ENCODE measurements at places on chromosomes 11 and 22.

DNA sequence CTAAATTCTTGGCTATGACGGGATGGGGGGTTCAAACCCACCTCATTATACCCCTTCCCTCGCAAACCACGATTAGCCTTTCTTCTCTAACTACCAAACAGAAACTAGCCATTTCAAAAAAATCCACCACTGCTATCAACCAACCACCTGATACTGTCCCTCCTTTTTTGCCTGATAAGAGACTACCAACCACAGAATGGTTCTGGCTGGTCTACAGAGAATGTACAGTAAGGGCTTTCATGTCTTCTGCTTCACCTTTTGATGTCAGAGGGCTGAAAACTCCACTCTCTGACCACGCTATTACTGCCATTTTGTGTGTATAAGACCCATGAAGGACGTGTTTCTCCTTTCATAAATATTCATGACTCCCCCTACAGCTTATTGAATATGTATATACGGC lies 19.1 kb downstream of the RIC3 start:
- no peak for DNase-seq

GRCh38 chr11:2771758-2772466 lies 72.1 kb upstream of the KCNQ1OT1 start:
- no peak for DNase-seq

DNA sequence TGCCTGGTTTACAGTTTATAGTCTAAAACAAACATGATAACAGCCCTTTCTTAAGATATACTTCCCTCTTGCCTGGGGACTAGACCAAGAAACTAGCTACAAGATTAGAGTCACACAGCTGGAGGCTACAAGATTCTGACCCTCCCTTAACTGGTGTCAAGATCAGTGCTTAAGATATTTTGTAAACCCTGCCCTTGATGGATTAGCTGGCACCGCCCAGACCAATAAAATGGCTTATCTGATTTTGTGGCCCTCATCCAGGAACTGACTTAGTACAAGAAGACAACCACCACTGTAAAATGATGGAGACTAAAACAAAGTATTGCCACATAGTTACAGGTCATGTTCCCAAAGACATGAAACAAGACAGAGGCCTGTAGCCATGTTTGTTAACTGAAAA lies 53.4 kb downstream of the FAM181B start:
- DNase-seq, result no peak

DNA sequence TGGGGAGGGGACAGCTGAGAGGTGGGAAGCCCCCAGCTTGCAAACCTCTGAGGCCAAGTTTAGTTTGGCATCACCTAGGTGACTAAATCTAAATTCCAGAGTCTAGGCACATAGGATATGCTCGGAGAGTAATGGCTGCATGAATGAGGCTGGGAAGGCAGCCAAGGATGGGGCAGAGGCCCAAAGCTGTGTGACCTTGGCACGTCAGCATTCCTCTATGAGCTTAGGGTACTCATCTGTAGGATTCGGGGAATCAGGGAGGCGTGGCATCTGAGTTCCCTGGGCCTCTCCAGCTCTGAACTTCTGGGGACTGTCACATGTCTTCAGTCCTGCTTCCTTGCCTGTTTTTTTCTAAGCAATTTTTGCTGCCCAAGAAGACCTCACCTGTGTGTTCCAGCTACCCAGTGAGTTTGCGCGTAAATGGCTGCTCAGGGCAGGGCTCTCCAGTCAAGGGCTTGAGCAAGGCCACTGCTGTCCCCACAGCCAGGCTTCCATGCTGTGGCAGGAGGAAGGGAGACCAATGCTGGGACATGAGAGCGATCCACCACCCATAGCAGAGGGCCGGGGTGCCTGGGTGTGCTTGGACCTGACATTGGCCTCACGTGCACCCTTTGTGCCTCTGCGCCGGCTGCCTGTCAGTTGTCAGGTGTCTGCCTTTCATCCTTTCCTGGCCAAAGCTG lies 13.9 kb downstream of the DAGLA start:
- DNase-seq, result no peak

GRCh38 chr11:34794696-34795095 lies 121.5 kb downstream of the APIP start:
- no peak for DNase-seq

GRCh38 chr11:113908098-113908497 lies 3.5 kb downstream of the HTR3B start:
- no peak for DNase-seq

- DNase-seq, result no peak
Observed at GRCh38 chr22:37431801-37432707, 4.8 kb upstream of the ELFN2 start.

GRCh38 chr22:49046546-49047361 lies 780.9 kb downstream of the BRD1 start:
- DNase-seq, result no peak

GRCh38 chr11:122727101-122727929 lies 71.8 kb downstream of the UBASH3B start:
- DNase-seq, result no peak

DNA sequence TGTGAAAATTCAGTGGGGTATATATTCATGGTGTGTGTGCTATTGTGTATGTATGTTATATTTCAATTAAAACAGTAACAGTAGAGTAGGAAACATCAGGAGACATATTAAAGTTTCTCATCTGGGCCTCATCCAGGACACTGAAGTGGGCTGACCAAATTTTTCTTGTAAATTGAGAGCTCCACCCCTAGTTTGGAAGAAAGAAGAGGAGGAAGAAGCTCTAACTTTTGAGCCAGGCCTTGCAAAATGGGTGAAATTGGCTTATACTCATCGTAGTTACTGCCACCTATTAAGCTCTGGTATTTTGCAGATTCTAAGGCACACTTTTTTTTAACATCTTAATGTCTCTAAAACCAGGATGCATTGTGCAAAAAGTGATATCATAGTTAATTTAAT lies 33.7 kb downstream of the TSPAN18 start:
- DNase-seq, result no peak

GRCh38 chr11:31089117-31089516 lies 280.4 kb downstream of the DCDC1 start:
- DNase-seq, result no peak

GRCh38 chr11:13692172-13692571 lies 23.7 kb downstream of the FAR1 start:
- DNase-seq, result no peak

- DNase-seq, result no peak
Observed at GRCh38 chr22:39384750-39385480, 14.7 kb upstream of the TAB1 start.

- no peak for DNase-seq
Observed at GRCh38 chr11:92240916-92241315, 16.3 kb downstream of the FAT3 start.

GRCh38 chr11:130677486-130678153 lies 229.2 kb downstream of the ADAMTS15 start:
- no peak for DNase-seq

DNA sequence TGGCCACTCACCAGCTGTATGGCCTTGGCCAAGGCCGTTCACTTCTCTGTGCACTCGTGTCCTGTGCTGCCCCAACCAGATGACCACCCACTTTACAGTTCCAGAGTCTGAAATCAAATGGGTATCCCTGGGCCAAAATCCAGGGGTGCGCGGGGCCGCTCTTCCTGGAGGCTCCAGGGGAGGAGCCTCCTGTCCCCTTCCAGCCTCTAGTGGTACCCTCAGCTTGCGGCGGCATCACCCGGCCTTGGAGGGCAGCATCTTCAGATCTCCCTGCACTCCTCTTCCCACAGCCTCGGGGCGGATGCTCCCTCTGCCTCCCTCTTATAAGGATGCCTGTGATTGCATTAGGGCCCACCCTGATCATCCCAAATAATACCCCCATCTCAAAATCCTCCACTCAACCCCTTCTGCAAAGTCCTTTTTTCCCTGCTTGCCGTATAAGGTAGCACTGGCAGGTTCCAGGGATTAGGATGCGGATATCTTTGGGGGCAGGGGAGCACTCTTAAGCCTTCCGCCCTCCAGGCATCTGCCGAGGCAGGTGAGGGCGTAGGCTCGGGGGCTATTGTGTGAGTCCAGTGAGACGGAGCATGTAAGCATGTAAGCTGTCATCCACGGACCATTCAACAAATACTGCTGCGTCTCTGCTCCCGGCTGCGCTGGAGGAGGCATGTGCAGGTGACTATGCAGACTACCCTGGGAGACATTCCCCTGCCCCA lies 24.4 kb upstream of the SHISAL1 start:
- DNase-seq, result no peak

DNA sequence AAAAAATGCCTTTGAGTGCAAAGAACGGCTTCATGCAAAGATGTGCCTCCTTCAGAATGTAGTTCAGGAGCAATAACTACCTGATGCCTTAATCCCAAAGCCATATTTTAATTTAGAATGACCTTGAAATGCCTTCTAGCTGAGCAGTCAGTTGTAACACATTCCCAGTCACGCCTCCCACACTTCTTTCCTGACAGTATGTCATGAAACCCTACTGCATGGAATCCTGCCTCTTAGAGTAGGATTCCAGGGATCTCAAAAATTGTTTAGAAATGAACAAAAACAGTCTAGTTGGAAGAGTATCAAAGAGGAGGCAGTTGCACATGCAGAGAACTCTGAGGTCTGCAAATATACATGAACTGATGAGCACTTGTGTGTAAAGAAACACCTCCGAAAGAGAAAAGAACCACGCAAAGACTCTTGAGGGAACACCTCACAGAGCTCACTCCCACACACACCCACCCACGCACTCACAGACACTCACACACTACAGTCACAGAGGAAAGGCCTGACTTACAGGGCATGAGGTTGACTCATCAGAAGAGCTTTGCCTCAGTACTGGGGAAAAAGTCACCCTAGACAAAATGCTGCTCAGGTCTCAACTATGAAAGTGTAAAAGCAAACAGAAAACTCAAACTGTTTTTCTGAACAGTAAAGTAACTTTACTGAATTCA lies 77.4 kb downstream of the GGTLC2 start:
- no peak for DNase-seq

GRCh38 chr11:117210620-117211019 lies 11.4 kb downstream of the TAGLN start:
- no peak for DNase-seq

DNA sequence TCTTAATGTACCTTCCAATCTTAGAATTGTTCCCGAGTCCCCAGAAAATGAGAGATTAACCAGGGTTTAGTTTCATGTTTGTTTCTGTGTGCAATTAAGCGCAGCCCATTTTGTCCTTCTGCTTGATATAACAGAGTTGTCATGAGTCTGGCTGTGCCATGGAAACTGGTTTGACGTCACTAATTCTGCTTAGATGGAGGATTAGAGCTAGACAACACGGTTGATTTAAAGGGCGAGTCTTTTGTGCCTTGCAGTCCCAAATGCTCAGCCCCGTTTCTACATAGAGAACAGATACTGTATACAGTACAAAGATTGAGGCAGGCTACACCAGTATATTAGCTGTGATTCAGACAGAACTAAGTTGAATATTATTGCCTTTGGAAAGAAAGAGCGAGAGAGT lies 45.5 kb upstream of the ALKBH3 start:
- no peak for DNase-seq

- no peak for DNase-seq
Observed at GRCh38 chr11:28735511-28735910, 627.3 kb downstream of the METTL15 start.

DNA sequence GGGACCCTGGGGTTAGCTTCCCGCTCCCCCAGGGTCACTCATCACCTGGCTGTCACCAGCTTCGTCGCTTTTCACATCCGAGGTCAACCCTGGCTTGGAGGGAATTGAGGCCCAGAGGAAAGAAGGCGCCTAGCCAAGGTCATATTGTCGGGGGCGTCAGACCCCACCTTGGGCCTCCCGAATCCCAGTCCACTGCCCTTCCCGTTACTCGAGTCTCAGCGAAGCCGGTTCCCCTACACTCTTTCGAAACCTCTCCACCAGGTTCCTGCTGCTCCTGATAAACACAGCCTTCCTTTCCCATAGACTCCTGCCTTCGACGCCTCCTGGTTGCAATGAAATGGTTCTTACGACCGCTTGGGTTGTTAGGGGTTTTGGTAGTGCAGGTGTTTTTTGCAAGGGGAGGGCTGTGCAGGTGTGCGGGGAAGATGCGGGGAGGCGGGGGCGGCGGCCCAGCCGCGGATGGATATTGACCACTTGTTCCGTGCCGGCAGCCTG lies 642 bp downstream of the NAA40 start:
- DNase-seq, result no peak

DNA sequence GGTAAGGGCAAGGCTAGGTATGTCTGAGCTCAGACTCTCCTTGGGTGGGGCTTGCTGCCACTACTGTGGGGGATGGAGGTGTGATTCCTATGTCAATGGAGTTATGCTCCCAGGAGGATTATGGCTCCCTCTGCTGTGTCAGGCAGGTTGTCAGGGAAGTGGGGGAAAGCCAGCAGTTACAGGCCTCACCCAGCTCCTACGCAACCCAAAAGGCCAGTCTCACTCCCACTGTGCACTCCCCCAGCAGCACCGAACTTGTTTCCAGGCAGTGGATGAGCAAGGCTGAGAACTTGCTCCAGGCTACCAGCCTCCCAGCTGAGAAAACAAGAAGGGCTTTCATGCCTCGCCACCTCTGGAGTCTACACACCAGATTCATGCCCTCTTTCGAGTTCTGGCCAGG lies 18.2 kb downstream of the C11orf91 start:
- DNase-seq, result no peak

DNA sequence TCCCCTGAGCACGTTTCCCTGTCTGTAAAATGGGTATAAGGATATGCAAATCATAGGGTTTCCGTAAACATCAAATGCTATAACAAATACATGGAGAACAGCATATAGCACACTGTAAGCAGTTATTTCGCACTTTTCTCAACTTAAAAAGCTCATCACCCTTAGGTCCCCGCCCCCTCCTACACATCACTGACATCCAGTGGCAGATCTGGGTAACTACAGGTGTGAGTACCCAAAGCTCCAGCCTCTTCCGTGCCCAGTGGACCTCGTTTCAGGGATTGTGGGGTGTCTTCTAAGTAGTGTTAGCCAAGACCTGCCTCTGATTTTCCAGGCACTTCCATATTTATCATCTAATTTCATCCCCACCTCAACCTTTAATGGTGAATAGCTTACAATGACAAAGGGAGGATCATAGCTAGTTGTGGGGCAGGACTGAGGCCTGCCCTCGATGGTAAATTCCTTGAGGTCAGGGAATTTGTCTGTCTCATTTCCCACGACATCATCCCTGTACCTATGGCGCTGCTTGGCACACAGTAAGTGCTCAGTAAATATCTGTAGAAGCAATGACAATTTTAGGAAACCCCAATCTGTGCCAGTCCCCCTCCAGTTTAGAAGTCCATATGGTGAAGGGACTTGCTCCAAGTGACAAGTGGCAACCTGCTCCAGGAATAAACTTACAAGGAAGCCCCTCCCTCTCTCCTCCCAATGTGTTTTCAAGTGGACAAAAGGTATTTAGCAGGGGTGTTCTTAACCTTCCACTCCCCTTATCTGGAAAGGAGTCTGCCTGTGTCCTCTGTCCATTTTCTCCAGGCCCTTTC lies 340.5 kb downstream of the TENM4 start:
- DNase-seq, result no peak
